ENCODE measurements at places on chromosomes 1 and 21.

DNA sequence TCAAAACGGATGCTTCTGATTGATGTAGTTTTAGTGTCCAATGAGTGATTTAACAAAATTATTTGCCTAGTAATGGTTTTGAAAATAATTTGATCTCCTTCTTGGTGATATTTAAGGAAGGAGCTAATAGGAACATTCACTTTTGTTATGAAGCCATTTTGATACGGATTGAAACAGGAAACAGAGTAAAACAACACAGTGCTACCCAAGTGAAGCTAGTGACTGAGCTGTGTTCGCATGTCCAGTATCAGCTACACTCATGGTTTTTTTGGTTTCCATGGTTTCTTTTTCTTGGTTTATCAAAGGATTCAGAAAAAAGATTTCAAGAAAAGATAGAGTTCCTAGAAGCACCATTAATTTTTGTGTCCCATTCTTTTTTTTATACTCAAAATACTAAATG lies 40.1 kb upstream of the PLEKHO1 start:
- DNase-seq: no peak

- DNase-seq: no peak
Observed at GRCh38 chr1:21938732-21939538, 1.8 kb upstream of the HSPG2 start.

GRCh38 chr1:185595835-185596667 lies 138.1 kb upstream of the HMCN1 start:
- DNase-seq: peak; percentile 49

- no peak for DNase-seq
Observed at GRCh38 chr1:24643363-24644099, 429 bp downstream of the SRRM1 start.

DNA sequence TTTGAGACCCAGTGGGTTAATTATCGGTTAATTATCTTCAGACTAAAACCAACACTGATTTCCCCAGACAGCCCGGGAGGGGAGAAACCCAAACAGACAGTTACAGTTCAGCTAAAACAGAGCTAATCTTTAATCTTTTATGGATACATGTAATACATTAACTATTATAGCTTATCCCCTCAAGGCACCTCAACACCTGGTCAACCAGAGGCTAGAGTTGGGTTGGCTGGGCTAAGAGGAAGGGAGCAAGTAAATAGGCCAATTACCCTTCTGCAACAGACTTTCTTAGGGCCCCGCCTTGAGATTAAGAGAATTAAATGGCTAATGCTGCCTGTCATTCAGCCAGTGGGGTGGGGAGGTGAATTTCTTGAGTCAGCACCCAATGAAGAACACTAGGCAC lies 6.6 kb upstream of the MED18 start:
- no peak for DNase-seq

GRCh38 chr1:180560868-180561600 lies 2.3 kb downstream of the OVAAL start:
- DNase-seq: no peak

DNA sequence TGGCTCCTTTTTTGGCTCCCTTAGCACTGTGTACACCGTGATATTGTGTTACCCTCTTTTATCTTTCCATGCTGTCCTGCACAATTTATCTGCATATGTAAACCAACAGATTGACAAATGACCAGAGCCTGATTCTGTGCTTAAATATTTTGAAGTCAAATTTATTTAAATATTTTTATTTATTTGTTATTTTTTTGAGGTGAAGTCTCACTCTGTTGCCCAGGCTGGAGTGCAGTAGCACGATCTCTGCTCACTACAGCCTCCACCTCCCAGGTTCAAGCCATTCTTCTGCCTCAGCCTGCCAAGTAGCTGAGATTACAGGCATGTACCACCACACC lies 12.8 kb downstream of the PMF1 start:
- DNase-seq: no peak

- DNase-seq: no peak
Observed at GRCh38 chr1:3674100-3675094, 22.1 kb downstream of the TP73 start.

- no peak for DNase-seq
Observed at GRCh38 chr1:175481126-175482070, 262.0 kb downstream of the TNR start.

DNA sequence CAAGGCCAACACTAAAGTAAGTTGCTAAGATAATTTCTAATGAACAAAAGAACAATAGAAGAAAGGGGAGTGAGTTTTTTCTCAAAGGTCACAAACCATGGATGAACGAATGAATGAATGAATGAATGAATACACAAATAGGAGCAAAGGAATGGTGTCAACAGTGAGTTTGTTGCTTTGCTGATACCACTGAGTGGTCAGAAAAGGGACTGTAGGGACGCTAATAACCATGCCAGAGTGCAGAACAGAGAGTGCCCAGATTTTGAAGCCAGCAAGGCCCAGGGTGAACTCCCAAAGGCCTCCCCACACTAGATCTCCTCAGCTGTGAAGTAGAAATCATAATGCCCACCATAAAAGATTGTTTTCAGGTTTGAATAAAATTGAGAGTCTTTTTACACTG lies 15.9 kb downstream of the CD58 start:
- no peak for DNase-seq

DNA sequence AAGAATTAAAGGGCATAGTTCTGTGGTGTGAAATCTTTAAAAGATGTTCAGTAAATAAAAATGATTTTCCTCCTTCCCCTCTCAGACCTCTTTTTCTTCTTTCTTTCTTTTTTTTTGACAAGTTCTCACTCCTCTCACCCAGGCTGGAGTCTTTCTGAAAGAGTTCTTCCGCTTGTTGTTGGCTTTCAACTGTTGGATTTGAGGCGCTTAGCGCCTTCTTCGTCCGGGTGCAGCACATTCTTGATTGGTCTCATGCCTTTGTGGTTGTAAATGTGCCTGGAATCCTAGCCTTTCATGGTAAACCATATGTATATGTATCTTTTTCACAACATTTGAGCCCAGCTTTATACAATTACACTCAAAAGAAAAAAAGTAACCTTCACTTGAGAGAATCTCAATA lies 980 bp upstream of the METTL18 start:
- no peak for DNase-seq

DNA sequence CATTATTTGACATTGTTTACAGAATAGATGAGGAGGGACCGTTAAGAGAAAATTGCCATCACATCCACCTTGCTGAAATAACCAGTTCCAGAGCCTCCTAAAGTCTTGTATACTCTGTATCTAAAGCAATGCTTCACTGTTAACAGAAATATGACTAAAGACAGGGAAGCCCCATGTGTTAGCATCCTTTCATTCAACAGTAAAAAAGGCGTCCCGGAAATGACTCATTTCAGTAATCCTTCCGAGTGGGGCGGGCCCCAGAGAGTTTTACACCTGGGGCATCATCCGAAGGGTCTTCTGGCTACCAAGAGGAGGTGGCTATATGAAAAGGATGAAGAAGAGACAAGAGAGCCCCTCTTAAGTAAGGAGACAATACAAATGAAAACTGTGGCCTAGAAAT lies 227.2 kb downstream of the SLC45A1 start:
- no peak for DNase-seq

DNA sequence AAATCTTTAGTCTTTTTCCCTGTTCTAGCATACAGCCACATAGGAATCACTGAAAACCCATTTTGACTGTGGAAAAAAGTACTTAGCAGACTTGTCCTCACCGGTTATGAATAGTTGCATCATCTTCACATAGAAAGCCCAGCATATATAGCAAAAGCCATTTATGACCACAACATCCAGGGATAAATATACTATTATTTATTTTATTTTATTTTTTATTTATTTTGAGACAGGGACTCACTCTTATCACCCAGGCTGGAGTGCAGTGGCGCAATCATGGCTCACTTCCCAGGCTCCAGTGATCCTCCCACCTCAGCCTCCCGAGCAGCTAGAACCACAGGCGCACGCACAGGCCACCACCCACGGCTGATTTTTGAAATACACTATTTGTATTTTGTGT lies 175.3 kb downstream of the GALNT2 start:
- DNase-seq: no peak

- DNase-seq: no peak
Observed at GRCh38 chr1:229972600-229973296, 94.3 kb upstream of the GALNT2 start.

DNA sequence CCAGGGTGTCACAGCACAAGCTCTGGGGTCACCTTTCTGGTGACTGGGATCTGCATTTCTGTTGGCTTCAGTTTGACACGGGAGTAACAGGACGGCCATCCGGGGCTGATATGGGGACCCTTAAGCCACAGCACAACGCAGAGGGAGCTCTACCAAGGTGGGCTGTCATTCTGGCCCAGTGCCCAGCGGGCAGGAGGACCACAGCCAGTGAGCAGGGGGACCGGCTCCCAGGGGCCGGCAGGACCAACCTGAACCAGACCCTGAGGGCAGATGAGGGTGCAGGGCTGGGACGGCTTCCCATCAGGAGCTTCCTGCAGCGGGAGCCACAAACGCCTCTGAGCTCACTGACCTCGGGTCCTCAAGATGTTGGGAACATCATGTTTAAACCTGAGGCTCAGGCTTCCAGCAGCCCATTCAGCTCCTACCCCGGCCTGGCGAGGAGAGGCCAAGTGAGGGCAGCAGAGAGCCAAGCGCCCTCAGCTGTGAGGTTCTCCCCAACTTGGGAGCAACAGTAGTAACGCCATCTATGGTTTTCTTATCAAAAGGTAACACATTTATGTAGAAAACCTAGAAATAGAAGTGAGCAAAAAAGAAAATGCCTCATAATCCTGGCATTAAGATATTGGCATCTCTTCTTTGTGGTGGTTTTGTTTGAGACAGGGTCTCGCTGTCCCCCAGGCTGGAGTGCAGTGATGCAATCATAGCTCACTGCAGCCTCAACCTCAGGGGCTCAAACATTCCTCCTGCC lies 26.8 kb downstream of the TMEM201 start:
- DNase-seq: peak; percentile 13

GRCh38 chr1:45134461-45134873 lies 71.9 kb downstream of the ZSWIM5 start:
- DNase-seq: no peak

- DNase-seq: no peak
Observed at GRCh38 chr1:88284066-88284465, 400.0 kb upstream of the PKN2 start.

DNA sequence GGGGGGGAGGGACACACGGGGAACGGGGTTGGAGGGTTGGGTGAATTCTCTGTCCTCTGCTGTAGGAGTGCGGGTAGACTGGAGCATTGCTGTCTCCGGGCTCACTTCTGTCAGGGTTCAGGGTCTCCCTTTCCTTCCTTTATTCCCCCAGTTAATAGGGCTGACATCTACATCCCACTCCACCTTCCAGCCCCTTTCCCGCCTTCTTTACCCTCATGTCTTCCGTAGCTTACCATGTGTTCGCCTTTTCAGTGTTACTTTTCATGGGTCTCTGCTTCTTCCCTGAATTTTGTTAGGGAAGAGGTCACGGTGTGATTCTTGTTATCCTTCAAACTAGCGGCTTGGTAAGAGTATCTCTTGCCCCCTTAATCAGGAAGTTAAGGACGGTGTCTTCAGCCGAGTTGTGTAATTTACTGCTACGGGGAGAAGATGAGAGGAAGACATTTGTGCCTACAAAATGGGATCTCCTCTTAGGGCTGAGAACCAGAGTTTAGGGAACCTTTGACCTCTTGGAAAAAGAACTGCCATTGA lies 917 bp downstream of the RAP1A start:
- DNase-seq: no peak

DNA sequence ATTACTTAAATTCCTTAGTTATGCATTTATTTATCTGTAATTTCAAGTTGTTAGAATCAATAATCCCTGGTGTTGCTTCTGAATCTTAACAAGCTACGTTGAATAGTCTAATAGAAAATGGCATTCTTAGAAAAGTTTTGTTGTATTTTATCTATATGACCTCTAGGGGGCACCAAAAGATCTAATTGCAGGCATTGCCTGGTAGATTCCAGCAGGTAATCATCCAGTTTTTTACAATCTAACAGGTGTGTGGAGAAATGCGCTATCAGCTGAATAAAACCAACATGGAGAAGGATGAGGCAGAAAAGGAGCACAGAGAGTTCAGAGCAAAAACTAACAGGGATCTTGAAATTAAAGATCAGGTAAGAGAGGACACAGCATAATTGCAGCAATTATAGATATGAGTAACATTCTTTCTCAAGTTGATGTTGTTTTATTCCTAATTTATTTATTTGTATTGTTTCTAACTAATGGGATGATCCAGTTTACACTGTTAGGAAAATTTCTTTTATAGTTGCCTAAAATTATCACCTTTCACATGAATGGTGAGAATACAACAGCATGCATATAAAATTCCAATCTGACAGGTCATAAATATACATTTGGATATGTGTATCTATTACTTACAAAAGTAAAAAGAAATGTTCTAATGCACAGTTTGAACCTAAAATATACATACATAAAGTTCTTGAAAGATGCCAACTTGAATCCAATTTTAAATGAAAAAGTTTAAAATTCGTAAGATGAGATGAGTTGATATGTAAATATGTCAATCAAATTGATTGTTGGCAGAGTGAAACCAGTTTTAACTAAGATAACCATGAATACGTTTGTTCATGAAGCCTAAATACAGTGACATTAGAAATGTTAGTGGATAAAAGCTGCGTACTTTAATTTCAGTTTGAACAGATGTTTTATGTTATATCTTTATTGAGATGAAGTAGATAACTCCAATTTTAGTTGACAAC lies 88.4 kb downstream of the SDCCAG8 start:
- DNase-seq: no peak

DNA sequence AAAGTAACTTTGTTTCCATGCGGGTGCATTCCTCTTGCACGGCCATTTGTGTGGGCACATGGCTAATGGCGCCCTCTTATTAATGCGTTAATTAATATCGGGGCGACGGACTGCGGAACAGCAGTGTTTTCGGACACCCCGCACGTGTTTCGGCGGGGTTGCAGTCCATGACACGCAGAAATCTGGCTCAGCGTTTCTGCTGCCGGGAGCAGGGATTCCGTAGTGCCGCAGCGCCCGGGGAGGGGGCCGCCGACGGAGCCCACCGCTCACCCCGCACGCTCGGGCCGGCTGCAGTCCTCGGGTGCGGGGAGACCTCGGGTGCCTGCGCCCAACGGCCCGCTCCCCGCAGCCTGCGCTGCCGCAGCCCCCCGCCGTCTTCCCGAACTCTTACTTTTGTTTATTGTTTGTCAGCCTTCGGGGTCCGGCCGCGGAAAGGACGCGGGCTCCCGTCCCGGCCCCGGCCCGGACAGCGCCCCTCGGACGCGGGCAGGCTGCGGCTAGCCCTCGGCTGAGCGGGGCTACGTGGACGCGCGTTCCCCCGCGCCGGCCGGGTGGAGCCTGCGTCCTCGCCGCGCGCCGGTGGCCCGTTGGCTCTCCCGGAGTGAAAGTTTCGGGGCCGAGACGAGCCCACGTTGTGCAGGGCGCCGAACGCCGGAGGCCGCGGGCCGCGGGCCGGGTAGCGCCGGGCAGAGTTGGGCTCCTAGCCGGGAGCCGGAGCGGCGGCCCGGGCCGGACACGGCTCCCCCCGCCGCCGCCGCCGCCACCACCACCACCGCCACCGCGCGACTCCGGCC lies 849 bp downstream of the NFIA start:
- no peak for DNase-seq

- no peak for DNase-seq
Observed at GRCh38 chr1:245353411-245353810, 198.6 kb downstream of the KIF26B start.
